ENCODE measurements at places on chromosomes 4 and X.

DNA sequence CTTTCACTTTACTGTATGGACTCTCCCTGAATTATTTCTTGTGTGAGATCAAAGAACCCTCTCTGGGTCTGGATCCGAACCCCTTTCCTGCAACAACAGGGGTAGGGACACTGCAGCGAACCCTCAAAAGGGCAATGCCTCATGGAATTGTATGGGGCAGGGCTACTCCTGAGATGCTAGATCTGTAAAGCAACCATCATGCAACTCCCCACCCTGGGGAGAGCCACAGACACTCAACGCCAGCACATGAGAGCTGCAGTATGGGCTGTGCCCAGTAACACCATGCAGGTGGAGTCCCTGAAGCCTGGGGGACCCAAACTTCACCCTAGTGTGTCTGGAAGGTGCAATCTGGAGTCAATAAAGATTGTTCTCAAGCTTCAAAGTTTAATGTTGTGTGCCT is 304.7 kb downstream of the DCHS2 start:
- no peak for DNase-seq

DNA sequence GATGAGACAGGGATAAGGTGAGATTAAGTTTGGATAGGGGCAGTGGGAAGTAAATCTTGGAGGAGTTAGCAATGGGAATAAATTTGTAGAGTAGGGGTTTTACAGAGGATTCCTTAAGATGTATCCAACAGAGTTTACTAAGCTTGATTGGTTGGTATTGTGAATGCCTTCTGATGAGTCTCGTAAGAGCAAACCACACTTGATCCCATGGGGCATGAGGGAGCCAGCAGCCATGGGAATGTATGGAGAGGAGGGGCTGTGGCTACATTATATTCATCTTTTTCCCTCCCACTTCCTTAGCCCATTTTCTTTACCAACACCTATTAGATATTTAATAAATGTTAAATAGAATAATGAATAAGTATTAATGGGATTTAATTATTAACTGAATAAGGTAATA is 126.6 kb upstream of the NDST3 start:
- no peak for DNase-seq

DNA sequence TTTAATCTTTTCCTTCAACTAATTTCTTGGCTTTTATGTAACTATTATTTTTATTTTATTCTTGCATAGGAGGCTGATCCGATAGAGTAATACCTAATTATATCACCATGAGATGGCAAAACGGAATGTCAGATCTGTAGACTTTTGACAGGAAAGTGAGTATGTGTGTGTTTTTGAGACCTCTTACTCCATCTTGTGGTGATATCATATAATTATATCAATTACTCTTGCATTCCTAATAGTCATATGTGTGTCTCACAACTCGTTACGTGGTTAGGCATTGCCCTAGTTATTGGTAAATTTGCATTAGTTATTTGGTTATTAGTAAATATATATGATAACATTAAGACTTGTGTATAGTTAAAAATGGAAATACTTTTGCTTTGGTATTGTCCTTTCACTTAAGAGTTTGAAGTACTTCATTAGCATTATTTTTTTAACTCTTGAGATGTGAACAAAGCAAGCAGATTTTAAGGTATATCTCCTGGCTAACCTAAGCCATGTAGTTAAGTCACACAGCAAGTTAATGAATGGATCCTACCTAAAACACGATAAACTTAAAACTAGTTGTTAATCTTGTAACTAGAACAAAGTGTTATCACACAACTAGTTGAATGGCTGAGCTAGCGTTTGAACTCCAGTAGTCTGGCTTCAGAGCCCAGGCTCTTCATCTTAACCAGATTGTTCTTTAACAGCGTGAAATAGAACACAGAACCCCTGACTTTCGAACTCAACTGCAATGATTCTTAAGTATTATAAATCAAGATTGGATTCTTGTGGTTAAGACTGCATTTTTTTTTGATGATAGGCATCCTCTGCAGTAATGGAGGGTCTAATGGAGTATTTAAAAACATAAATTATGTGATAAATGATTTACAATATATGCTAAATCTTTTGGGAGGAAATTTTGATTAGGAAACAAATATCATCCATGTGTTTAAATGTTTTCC is 67.1 kb downstream of the PGRMC2 start:
- peak; percentile 71 for DNase-seq

DNA sequence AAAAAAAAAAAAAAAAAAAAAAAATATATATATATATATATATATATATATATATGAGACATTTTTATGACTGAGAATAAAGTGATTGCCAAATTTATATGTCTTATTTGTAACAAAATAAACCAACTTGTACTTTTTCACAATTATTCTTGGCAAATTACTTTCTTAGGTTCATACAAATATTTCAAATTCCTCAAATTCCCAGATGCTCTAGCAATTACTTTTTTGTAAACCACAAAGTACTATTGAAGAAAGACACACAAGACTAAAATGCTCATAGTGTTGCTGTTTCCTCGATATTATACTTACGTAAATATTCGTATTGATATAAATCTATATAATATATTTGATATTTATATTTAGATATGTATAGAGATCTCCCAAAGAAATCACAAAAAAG is 390.0 kb downstream of the FAT4 start:
- no peak for DNase-seq

DNA sequence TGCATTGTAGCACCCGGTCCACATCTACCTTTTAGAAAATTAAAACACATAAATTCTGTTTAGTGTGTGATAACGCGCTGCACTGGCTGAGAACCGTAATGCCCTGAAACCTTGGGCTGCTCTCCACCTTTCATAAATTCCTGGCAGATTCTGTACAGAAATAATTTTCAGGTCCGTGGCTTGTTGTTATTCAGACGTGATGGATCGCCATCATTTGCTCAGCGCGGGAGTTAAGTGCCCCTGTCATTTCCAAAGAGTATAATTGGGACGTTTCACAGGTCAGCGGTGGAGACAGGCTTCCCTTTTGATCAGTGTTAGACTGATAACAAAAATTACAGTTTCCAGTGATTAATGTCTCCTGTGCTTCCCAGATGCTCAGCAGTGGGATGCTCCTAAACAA is 16.5 kb downstream of the UVSSA start:
- DNase-seq, result no peak

- no peak for DNase-seq
These were observed 16.2 kb upstream of the FHL1 start for GRCh38 chrX:136130931-136131833.

- DNase-seq, result no peak
These were observed 459.5 kb downstream of the GASK1B start for GRCh38 chr4:157713342-157713741.

- no peak for DNase-seq
These were observed 104.5 kb downstream of the MBNL3 start for GRCh38 chrX:132384301-132384700.
